ENCODE measurements at places on chromosomes 16 and 17. TPM values are rescaled to one million over a fixed set of nuclear protein-coding genes. Genes with fewer than 3 reads are reported as not detected.

GRIN2A gene
- not detected for total RNA-seq

KRTAP4-9 gene
- not detected for total RNA-seq

FZD2 gene
- total RNA-seq = 27.8 TPM

TNK1 gene
- total RNA-seq = 3.6 TPM

PAGR1 gene
- total RNA-seq = 70.7 TPM

FSCN2 gene
- 4.4 TPM for total RNA-seq

CCDC200 gene
- total RNA-seq = not detected

SLC16A11 gene
- total RNA-seq = not detected

PMFBP1 gene
- total RNA-seq = 1.2 TPM

NPIPA8 gene
- total RNA-seq = not detected

MEOX1 gene
- 4.2 TPM for total RNA-seq

TLCD2 gene
- 11.1 TPM for total RNA-seq

TP53TG3 gene
- not detected for total RNA-seq

CLEC3A gene
- not detected for total RNA-seq

SPIRE2 gene
- 3.1 TPM for total RNA-seq

CLEC19A gene
- not detected for total RNA-seq

KRTAP1-1 gene
- not detected for total RNA-seq

XYLT1 gene
- total RNA-seq = 13.8 TPM

C17orf107 gene
- 0.90 TPM for total RNA-seq

OXLD1 gene
- 38.1 TPM for total RNA-seq

MYH8 gene
- total RNA-seq = not detected

CNGB1 gene
- not detected for total RNA-seq

NOS2 gene
- 0.84 TPM for total RNA-seq

SEPTIN12 gene
- not detected for total RNA-seq

KRTAP4-4 gene
- not detected for total RNA-seq

AOC2 gene
- total RNA-seq = 3.3 TPM

Data from tibial nerve (tissue), 4 donors.